ENCODE measurements at places on chromosomes 6 and 20. TPM values are rescaled to one million over a fixed set of nuclear protein-coding genes. Genes with fewer than 3 reads are reported as not detected.

The SLC26A8 gene
- total RNA-seq = not detected

DNA sequence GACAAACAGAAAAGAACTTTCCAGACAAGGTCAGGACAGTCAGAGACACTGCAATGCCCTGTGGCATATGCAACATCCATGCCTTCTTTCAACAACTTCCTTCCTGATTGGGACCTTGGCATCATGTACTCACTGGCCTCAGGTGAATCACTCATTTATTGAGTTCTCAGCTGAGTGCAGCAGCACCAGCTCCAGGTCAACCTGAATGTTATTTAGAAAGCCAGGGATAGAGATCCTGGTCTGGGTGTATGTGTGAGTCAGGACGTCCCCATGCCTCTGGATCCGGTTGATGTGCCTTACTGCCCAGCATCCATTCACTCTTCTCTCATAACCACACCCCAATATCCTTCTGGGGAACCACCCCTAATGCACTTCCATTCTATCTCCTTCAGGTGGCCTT is 54.4 kb downstream of the SNRNP48 start:
- no peaks in the 10 kb centered on the region for H3K4me1 ChIP-seq
- DNase-seq = no peak
- H3K27me3 ChIP-seq = no peaks in the 10 kb centered on the region
- H3K36me3 ChIP-seq = no peaks in the 10 kb centered on the region

GRCh38 chr6:107699697-107700325 is 124.3 kb downstream of the SCML4 start:
- no peaks in the 10 kb centered on the region for H3K27me3 ChIP-seq
- no peak overlapping the region for H3K27ac ChIP-seq
- H3K4me3 ChIP-seq = no peak overlapping the region
- H3K36me3 ChIP-seq = no peaks in the 10 kb centered on the region

GRCh38 chr20:952196-952795 is 36.2 kb upstream of the ANGPT4 start:
- H3K27ac ChIP-seq = no peak overlapping the region
- H3K27me3 ChIP-seq = no peaks in the 10 kb centered on the region
- H3K4me3 ChIP-seq = no peak overlapping the region

All from vagina (tissue), 2 donors.